ENCODE measurements at places on chromosomes 5 and 9.
A peak's percentile ranks its signal among the peaks of the same experiment; 100 is the strongest.

GRCh38 chr5:133945568-133945967, 22.9 kb downstream of the C5orf15 start:
- no peak for DNase-seq

- DNase-seq = no peak
These were observed 14.3 kb downstream of the IL5 start for GRCh38 chr5:132528866-132529634.

- no peak for DNase-seq
These were observed 1.3 kb downstream of the MED10 start for GRCh38 chr5:6376974-6377520.

DNA sequence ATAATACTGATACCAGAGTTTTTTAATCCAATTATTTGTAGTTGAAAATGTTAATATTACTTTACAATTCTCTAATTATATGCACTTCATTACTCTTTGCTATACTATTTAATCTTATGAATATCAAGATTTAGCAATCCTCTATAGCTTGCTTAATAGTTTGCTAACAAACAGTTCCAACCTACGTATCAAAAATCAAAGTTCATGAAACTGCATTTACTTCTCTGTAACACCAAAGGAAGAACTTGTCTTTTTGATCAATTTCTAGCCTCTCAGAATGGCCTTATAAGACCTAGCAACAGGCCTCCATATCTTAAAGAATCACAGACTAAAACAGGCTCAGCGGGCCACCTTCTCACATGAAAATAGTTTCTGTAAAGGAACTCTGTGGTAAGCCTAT, 68.9 kb downstream of the ADAMTS6 start:
- DNase-seq = no peak

DNA sequence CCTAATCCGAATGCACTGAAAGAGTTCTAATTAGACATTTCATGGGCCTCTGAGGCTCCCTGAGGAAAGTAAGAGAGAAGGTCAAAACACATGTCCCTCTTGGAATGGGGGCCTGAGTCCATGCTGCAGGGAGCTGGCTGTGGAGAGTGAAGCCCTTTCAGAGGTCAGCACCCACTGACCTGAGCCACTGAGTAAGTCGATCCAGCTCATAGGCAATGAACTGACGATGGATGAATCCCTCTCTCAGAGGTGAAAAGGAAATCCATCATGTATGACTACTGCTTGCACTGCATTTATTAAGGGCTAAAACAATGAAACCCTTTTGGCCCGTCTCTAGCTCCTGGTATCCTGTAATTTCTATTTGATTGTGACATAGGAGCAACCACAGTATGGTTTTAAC, 288.9 kb upstream of the VLDLR start:
- no peak for DNase-seq

DNA sequence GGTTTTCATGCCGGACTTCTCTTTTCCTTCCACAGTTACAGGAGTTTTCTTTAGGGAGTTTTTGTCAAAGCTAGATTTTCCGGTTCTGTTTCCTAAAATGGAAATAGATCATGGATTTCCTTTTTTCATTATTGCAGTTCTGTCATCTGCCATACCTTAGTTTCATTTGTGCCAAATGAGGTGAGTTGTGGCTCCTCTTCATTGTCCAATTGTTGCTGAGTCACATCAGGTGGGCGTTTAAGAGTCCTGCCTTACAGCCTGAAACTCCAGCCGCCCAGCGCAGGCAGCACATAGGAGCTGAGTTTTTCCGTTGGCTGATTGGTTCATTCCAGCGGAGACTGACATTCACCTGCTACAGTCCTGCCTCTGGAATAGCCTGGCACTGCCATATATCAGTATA, 14.1 kb downstream of the SLC25A25 start:
- DNase-seq = no peak

DNA sequence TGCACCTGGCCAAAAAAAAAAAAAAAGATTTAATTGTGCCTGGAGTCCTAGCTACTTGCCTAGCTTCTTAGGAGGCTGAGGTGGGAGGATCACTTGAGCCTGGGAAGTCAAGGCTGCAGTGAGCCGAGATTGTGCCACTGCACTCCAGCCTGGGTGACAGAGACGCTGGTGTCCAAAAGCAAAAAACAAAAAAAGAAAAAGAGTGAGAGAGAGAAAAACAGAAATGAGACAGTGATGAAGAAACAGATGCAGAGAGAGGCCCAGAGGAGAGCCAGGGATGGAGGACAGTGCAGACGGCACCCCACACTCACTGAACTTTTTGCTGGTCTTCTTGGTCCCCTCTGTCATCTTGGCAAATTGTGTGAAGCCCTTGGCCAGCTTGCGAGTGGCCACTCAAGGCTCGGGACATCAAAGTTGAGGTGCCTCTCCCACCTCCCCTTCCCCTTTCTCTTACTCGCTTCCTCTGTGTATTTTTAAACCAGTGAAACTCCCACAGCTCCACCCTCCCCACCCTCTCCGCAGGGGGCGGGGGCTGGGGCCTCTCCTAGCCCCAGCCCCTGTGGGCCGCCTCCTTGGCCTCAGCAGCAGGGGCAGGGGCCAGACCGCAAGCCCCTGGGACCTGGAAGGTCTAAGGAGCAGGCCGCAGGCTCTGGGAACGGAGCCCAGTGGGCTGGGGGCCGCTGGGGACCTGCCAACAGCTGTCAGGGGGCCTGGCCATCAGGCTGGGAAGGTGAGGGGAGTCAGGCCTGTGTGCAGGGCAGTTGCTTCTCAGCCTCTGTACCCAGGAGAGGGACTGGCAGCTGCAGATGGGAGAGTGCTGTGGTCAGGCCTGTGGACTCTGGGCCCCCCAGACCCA, at the start of gene SH2D3C:
Gene SH2D3C (minus strand): TSS at position 387 of the 856 bp plus-strand sequence. CDS start 39 bp downstream, at position 348.
- DNase-seq = no peak

DNA sequence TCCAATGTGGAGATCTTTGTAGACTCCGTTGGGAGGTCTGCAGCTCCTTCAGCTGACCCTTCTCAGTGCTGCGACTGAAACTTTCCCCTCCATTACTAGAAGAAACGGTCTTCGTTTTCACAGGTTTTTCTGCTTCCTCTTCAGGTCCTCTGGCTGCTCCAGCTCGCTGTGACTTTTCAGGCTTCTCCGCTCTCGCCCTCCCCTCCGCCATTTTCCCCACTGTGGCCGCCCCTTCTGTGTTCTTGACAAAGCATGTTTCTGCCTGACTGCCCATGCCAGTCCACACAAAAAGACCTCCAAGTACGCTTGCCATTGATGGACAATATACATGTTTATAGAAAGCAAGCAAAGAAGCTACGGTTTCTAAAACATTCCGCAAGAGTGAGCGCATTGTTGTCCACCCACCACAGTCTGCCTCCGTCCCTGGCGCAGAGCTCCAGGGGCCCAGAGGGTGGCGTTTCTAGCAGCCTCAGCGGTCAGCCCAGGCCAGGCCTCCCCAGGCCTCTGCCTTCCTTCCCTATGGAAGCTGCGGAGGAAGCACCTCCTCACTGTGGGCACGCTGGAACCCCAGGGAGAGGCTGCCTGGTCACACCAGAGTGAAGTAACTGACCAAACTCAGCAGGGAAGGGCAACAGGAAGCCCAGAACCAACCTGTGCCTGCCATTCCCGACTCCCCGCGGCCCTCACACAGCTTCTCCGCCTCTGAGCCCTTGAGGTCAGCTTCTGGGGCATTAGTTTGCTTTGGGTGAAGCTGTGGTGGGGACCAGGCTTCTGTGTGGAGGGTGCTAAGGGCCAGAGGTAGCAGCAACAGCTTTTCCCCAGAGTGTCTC, 19.9 kb upstream of the S1PR3 start:
- DNase-seq = peak; percentile 46

DNA sequence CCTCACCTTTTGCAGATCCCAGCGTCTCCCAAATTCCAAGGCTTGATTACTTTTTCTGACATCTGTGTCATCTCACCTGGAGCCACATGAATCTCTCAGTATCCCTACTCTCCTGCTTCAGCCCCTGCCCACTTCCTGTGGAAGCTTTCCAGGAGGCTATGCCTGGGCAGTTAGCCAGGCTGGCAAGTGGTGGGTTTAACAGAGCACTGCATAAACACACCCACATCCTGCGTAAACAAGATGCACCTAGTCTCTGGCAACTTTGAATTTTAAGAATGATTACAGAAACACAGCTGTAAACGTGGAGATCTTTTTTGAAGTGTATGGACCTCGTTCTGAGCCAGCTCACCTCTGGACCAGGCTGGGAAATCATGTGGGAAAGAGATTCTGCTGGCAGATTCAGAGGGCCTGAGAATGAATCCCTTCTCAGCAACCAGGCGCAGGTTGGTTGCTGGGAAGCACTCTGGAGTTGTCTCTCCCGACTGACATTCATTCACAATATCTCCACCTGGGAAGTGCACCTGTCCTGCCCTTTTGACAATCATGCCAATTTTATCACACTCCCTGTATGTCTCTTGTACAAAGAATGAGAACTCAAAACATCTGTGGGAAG, 55.7 kb upstream of the FANCC start:
- no peak for DNase-seq

GRCh38 chr5:170182491-170182890, 50.3 kb upstream of the C5orf58 start:
- DNase-seq = no peak

DNA sequence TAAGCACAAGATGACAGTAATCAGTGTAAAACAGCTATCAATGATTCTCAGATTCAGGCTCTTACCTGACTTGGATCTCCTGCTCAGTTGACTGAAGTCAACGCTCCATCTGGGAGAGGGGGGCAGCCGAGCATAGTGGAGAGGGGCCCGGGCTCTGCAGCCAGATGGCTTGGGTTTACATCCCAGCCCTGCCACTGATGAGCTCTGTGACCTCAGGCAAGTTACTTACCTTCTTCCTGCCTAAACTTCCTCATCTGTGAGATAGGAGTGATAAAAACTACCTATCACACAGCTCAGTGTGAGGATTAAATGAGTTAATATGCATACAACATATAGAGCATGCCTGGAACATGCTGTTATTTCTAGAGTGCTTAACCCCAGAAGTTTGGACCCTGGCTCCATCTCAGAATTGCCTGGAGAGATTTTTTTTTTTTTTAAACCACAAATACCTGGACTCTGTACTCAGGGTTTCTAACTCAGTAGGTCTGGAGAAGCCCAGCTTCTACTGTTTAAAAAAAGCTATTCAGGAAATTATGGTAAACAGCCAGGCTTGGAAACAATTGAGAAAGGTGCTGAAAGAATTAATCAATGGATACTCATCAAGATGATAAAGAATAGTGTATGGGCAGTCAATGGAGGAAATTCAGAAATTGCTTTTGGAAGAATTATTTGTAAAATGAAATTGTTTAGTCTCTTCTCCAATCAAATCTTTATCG, 72.2 kb downstream of the ANKRD55 start:
- no peak for DNase-seq

GRCh38 chr9:72292256-72292682, 72.7 kb downstream of the ZFAND5 start:
- no peak for DNase-seq

DNA sequence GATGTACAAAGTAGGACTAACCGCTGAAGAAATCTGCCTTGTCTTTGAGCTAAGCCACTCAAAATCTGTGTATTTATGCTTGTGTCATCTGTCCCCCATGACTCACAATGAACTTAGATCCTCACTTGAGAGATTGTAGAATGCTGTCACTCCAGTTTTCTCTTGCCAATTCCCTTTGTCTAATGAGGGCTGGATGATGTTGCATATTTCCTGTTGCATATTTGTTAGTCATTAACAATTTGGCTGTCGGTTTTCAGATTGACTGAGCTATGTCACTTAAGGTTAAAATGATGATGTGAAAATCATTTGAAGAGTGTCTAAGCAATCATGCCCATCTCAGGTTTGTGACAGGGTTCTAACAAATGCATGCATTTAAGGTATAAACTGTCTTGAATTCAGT, 481.7 kb downstream of the CDH10 start:
- no peak for DNase-seq

GRCh38 chr5:156687514-156687913, 162.6 kb upstream of the PPP1R2B start:
- DNase-seq = no peak

- no peak for DNase-seq
These were observed 286.8 kb downstream of the NR2F1-AS1 start for GRCh38 chr5:93294199-93294598.

DNA sequence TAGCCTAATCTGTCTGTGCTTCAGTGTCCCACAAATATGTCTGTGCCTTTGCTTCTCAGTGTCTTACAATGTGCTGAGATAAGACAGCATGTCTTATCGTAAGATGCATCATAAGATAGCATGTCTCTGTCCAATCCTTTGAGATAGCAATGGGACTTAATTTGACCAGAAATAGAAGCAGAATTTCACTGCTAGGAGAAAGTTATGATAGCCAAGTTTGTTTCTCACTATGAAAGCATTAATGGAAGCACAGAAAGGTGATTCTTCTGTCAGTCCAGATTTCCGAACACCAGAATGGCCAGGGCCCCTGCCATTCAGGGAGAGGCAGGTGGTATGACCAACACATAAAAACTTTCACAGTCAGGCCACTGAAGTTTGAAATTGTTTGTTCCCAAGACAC, 111.4 kb downstream of the TRIM32 start:
- DNase-seq = no peak

GRCh38 chr5:13833440-13833839, 111.0 kb downstream of the DNAH5 start:
- DNase-seq = no peak

DNA sequence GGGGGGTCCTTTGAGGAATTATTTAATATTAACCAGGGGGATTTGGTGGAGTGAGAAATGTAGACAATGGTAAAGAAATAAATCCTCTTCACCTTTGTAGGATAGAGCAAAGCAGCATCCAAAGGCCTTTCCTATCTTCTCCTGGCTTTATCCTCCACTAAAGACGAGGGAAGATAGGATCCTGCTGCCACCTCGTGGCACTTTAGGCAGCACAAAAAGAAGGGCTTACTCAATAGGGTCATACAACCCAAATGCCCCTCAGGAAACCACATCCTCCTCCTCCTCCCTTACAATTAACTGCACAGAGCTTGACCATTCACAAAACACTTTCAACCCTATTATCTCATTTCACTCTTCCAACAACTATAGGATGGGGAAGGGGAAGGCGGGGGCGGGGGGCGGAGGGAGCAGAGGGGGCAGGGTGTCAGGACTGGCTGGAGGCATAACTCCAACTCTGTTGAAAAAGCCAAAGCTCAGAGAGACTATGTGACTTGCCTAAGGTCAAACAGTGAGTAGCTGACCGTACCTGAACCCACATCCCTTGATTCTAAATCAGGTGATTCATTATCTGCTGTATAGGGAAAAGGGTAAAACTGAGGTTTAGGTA, 45.4 kb upstream of the MYOT start:
- no peak for DNase-seq

GRCh38 chr5:9197881-9198260, 348.0 kb downstream of the SEMA5A start:
- DNase-seq = no peak

GRCh38 chr9:73348471-73348870, 196.8 kb downstream of the ANXA1 start:
- no peak for DNase-seq

- no peak for DNase-seq
These were observed 2.3 kb downstream of the ANXA2R start for GRCh38 chr5:43037636-43038495.
